Fibroblast of upper back skin (primary cell): ENCODE measurements at places on chromosomes 2 and 18.

DNA sequence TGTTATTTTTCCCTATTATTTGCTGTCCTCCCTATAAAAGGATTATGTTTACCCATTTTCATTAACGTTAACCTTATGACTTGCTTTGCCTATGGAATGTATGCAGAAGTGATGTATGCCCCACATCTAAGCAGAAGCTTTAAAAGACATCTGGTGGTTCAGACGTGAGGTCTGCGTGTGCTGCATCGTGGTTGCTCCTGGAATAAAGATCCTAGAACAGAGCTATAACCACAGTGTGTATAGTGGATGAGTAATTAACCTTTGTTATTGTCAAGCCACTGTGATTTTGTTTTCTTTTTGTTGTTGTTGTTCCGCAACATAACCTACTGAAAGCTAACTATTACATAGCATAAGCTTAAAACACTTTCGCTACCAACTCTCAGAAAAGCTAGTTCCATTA, 20.9 kb upstream of the CFAP36 start:
- DNase-seq, result no peak

GRCh38 chr2:223998948-223999347, 40.1 kb downstream of the SERPINE2 start:
- peak; percentile 33 for DNase-seq

GRCh38 chr2:197615016-197615652, 60.3 kb downstream of the RFTN2 start:
- no peak for DNase-seq

DNA sequence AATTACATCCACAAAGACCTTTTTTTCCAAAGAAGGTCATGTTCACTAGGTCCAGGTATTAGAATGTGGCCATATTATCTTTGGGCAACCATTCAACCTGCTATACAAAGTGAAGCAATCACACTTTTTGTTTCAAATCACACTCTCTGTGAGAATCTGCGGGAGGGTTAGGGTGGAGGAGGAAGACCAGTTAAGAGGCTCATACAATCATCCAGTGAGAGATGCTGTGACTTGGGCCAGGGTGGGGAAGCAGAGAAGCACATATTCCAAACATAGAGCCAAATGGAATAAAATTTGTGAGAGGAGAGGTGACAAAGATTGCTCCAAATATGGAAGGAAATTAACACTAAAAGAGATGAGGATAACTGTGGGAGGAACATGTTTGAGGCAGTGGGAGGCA, 351.6 kb downstream of the CYRIA start:
- no peak for DNase-seq
